ENCODE measurements at places on chromosomes 4 and X. TPM values are rescaled to one million over a fixed set of nuclear protein-coding genes. Genes with fewer than 3 reads are reported as not detected.

TXK gene
- 2.9 TPM for total RNA-seq

TEX13D gene
- not detected for total RNA-seq

NRK gene
- total RNA-seq: 40.8 TPM

CTAG2 gene
- not detected for total RNA-seq

PCDH10 gene
- 19.4 TPM for total RNA-seq

DGKQ gene
- 8.8 TPM for total RNA-seq
